Activated CD8-positive, alpha-beta memory T cell treated with anti-CD3 and anti-CD28 coated beads for 1 hour (primary cell): ENCODE measurements at places on chromosomes 1 and 21.

- DNase-seq, result no peak
These were observed 31.2 kb downstream of the MGST3 start for GRCh38 chr1:165662186-165662585.

DNA sequence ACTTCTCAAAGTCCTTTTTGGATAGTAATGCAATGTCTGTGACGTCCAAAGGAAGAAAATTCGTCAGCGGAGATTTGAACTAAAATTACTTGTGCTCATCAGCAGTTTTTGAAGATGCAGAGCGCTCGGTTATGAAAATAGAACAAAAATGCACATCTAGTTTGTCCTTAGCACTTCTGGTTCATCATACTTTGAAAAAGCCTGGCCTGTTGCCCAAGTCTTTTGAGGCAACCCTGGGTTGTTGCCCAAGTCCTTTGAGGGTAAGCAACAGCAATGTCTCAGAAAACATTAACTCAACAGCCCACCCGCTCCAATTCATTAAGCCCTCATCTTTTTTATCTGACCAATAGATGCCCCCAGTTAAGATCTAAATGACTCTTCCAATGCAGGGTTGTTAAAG, 91.9 kb downstream of the HUNK start:
- DNase-seq, result no peak

GRCh38 chr1:99627615-99628014, 18.3 kb upstream of the PALMD start:
- DNase-seq, result no peak

DNA sequence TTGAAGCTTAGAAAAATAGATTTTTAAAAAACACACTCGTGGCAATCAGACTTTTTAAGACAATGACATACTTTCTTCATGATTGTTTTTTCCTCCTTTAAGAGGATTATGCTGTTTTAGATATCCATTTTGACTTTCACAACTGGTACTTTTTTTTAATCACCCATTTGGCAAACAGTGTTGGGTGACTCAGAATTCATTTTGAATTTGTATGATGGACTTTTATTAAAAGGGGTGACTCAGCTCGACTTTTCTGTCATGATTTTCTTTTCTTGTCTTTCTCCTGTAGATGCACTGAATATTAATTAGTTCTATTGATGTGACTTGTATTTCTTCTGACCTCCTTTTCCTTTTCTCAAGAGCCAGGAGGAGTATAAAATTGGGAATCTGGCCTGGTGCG, 44.7 kb downstream of the FMN2 start:
- no peak for DNase-seq

- DNase-seq, result no peak
These were observed 32.7 kb downstream of the TM2D1 start for GRCh38 chr1:61692155-61692800.

- no peak for DNase-seq
These were observed 20.9 kb downstream of the ERICH3 start for GRCh38 chr1:74652711-74653139.

DNA sequence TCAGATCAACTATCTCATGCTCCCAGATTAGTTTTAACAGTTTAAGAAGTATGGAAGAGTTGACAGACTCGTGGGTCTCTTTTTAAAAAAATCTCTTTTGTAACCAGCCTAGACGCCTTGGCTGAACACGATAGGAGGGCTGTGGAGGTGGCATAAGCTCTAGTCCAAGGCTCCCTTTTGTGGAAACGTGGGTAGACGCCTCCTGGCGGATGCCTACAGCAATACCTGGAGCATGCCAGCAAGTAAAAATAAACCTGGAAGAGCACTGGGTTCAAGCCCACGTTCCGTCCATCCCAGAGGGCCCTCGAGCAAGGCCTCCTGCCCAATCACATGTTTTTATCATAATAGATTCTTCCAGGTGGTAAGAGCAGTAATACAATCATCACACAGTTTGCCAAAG, 87.9 kb downstream of the RGS7 start:
- DNase-seq, result no peak

DNA sequence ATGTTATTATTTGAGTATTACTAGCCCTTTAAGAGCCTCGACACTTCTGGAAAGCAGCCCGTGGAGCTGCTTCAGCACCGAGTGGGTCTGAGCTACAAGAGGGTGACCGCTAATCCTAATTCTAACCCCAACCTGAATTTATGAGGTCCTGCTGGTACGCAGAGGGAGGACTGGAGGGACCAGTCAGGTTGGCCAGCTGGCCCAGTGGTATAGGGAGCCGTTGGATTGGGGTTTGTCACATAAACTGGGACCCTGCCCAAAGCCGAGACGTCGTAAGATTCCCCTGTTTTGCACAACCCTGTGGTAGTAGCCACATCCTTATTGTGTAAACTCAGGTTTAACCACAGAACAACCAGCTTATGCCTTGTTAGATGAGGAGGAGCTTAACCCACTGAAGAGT, 60.8 kb upstream of the F3 start:
- no peak for DNase-seq
